ENCODE measurements at places on chromosomes 6 and 20.

DNA sequence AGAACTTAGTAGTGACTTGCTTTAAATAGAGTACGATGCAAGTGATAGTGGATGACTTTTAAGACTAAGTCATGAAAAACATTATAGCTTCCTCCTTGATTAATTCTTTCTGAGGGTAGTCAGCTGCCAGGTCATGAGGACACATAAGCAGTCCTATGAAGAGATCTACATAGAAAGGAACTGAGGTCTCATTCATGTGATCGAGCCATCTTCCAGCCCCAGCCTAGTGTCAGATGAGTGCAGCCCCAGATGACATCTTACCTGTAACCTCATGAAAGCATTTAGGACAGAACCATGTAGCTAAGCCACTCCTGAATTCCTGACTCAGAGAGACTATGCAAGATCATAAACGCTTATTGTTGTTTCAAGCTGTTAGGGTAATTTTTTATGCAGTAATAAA lies 67.7 kb downstream of the AK9 start:
- no peak for DNase-seq

GRCh38 chr6:69901361-69901760 lies 35.0 kb downstream of the COL19A1 start:
- DNase-seq, result no peak

DNA sequence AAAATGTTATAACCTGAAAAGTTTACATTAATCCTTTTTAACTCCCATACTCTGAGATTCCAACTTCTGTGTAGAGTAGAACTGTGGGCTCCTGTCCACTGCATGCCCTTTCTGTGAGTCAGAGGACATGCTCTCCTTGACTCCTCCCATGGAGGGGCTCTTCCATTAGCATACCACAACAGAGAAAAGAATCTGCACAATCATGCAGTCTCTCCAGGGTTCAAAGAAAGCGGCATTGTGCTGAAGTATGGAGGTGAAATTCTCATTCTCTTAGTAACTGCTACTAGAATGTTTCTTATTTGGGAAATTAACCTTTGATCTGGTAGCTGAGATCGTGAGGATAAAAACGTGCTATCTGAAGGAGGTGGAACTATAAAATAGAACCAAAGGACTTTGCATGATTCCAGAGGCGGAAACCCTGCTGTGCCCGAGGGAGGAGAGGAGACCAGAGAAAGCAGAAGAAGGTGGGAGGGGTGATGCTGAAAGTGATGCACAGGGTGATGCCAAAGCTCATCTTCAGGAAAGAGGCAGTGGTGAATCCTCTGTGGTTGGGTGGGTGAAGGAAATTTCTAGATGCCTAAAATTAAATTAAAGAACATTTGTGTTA lies 202.2 kb upstream of the PCSK2 start:
- DNase-seq, result no peak

DNA sequence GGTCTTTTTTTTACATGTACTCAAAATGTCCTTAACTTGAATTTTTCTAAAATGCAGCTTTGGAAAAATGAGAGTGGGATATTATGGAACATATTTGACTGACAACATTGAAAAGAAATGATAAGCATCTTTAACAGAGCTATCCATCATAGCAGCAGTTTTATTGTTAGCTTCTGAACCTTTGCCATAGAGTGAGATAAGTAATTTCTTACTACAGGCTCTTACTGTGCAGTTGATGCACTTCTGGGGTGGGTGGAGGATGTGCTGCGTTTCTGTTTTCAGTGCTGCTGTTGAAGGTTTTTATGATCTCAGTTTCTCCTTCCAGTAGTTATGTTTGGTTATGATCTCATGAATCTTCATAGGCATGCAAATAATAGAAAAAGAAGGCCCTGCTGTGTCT lies 267.0 kb downstream of the TMEM242 start:
- DNase-seq, result peak; percentile 35

DNA sequence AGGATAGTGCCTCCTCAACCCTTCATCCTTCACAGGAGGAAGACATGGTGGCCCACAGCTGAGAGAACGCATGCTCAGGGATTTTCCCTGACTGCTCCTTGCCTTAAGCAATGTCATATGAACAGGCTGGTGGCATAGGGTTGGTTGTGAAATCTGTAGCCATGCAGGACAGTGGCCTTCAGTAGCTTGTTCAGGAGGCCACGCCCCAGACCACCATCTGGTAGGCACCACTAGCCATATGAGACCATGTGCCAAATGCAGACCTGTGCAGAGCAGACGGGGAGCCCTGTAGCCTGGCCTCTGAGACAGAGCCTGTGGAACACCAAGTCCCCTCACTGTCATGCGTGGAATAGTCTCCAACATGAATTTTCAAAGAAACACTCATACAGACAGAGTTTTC lies 76.5 kb downstream of the ADTRP start:
- no peak for DNase-seq

DNA sequence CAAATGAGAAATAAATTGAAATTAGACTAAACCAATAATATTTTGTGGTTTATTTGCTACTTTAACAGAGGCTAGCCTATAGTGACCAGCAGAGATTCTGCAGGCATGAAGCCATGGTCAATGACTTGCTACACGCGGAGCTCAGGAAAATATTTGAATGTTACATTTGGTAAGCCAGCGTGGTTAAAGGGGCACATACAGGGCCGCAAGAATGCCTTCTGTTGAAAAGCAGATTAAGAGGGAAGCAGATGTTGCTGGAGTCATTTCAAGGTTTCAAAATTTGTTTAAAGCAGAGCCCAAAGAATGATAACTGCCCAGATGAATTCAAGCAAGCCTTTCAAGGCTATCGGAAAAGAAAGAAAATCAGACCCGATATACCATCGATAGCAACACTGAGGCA lies 294.3 kb upstream of the MAN1A1 start:
- no peak for DNase-seq

- no peak for DNase-seq
These were observed 14.6 kb downstream of the SRC start for GRCh38 chr20:37360391-37361115.

GRCh38 chr6:19204445-19204844 lies 632.7 kb upstream of the ID4 start:
- no peak for DNase-seq

- no peak for DNase-seq
These were observed 40.2 kb downstream of the INSM1 start for GRCh38 chr20:20407891-20408805.

DNA sequence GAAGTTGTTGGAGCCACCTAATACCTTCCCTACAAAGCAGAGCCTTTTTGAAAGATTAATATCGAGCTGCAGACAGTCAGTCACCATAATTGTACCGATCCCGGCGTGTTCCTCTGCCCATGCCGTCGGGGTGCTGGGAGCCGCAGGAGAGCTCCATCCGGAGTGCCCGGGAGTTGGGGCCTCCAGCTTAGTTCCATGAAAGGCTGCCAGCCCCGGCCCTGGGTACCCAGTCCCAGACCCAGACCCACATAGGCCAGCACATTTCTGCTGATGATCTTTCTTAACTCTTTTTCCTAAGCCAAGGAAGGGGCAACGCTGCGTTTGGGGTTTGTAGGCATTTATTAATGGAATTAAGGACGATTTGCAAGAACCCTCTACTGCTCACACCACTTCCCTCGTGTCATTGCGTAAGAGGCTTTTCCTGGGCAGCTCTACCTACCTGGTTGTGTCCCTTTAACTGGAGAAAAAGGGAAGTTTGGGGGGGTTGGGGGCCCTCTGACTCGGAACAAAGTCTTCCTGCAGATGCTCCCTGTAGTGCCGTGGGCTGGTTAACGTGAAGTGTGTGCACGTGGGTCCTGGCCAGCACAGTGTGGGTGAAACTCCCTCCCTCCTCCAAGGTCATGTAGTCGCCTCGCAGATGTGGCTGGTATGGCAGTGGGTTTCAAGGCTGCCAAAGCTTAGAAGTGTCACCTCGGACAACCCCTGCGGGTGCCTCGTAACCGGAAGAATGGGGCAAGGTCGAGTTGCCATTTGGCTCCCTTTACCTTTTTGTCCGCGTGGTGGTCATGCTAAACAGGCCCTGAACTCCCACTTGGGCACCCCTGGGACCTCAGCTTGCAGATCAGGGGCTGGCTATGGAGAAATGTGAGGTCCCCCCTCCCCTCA lies 54.3 kb upstream of the APCDD1L start:
- DNase-seq, result no peak

GRCh38 chr6:27138837-27139755 lies 108.4 kb upstream of the PRSS16 start:
- DNase-seq, result peak; percentile 93

DNA sequence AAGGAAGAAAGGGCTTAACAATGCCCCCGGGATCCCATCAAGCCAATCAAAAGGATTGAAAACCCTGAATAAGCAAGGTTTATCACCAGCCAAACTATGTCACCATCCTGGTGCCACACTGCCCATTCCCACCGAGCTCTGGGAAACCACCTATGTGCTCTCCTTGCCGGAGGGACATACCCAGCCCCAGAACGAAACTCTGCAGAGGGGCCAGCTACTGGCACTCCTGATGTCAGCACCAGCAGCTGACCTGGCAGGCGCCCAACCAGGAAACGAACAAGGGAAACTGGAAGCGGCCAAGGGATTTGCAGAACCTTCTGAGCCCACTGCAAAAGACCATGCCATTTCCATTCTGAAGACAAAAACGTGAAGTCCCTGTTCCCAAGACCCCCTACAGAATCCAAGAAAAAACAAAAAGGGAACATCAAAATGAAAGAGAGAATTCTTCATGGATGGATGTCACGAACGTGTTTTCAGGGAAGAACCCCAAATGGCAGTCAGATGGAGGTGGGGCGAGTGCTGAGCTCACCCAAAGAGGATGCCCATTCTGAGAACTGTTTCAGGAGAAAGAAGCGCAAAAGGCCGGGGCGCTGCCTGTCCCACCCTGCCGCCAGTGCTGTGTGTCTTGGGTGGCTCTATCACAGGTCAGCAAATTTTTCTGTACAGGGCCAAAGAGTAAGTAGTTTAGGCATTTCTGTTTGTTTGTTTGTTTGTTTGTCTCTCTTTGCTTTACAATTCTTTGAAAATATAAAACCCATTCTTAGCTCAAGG lies 305.2 kb downstream of the ESR1 start:
- DNase-seq, result no peak

GRCh38 chr6:95208621-95209020 lies 368.7 kb upstream of the MANEA start:
- DNase-seq, result no peak

DNA sequence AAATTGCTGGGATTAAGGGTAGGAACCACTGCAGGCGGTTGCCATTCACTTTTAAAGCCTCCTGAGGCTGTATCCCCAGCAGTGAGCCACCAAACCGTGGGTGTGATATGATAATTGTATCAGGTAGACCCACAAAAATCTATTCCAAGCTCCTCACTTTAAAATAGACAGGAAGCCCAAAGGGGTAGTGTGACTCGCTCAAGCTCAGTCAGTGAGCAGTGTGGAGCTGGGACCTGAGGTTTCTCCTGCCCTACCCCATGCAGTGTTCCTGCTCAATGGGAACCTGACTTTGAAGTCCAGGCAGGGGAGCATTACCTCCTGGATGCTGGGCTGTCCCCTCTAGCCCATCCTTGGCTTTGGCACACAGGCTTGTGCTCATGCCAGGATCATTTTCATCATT lies 14.9 kb upstream of the MAPRE1 start:
- DNase-seq, result no peak

DNA sequence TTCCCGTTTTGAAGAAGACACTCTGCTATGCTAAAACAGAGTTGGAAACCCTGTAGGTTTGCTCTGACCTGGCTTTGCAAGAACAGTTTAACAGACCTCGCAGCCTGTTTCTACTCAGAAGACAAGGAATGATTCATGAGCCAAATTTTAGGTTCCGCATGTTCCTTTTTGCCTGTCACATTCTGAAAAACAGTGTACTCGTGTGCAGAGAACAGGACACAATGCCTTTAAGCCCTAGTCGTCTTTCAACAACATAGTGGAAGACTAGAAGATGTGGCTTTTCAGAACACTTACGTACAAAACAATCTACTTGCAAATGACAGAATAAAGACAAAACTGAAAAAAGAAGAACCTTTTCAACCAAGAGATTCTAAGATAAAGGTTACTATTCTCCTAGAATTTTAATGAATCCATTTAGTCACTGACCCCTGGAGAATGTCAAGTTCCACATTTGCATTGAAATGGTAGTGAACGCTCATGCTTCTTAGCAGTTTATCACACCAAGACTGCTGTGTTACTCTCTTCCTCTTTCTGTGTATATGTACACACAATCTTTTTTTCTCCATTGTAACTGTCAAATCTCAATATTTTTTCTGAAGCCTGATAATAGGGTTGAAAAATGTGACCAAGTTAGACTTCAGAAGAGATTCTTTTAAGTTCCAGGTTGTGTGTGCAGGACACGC lies 220.7 kb upstream of the NRSN1 start:
- DNase-seq, result no peak

DNA sequence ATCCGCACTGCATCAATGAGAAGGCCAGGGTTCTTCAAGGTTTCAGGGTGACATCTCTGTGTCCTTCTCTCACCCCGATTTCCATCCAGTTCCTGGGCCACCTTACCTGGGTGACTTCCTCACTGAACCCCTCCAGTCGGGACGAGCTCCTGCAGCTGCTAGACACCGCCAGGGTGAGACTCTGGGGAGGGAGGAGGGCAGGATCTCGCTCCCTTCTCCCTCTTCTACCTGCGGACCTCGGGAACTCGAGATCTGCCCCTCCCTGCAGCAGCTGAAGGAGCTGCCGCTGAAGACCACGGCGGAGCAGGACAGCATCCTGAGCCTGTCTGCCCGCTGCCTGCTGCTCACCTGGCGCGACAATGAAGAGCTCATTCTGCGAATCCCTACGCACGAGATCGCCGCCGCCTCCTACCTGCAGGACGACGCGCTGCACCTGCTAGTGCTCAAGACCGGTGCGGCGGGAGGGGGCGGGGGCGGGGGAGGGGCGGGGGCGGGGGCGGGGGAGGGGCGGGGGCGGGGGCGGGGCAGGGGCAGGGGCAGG lies 7.5 kb downstream of the CCM2L start:
- no peak for DNase-seq

DNA sequence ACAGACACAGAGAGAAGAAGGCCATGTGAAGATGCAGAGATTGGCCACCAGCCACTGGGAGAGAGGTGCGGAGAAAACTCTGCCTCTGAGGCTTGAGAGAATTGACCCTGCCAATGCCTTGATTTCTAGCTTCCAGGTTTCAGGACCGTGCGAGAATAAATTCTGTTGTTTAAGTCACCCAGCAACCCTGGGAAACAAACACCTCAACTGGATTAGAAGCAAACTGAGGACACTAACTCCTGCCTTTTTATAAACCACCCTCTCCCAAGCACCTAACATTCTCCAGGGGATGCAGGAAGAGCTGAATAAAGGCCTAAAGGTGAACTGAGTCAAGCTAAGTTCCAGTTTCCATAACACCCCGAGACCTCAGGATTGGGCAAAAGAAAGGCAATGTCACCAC lies 136.1 kb downstream of the ANKRD60 start:
- no peak for DNase-seq

DNA sequence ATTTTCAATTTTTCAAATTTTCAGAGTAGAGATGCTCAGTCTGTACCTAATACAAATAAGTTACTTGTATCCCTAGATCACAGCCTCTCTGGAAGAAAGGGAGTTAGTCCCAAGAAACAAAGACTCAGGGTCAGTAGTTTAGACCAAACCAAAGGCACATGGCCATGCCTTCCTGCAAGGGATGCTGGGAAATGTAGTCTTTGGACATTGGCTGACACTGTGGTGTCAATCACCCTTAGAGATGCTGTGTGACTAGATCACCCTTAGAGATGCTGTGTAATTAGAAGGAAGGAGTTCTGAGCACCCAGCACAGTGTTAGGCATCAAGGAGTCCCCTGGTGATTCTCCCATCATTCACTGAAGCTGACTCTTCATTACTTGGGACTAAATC lies 202.1 kb downstream of the NFATC2 start:
- DNase-seq, result no peak

- DNase-seq, result no peak
These were observed 3.8 kb downstream of the SOX12 start for GRCh38 chr20:328975-329695.
